ENCODE measurements at places on chromosomes 13 and 19.

- DNase-seq, result no peak
Measured at GRCh38 chr13:27496006-27496405, 45.6 kb upstream of the MTIF3 start.

GRCh38 chr19:17471410-17472125, 1.2 kb downstream of the SLC27A1 start:
- DNase-seq, result no peak

DNA sequence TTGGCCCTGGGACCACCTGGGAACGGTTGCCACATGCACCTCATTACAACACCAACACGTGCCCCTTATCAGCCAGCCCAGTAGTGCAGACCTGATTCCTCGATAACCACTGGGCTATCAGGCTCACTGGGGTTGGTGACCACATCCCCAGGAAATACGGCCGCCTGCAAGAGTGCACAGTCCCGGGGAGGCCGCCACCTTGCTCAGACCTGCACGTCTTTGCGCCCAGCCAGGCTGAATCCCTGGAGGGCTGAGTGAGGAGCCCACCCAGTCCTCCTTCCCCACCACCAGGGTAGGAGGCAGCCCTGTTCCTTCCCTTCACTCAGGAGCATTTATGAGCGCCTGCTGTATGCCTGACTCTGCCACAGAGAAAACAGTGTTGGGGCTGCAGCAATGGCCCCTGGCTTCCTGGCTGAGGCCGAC, 67.8 kb downstream of the CEBPG start:
- no peak for DNase-seq

GRCh38 chr13:82636119-82636518, 1246.2 kb downstream of the SLITRK1 start:
- DNase-seq, result no peak

DNA sequence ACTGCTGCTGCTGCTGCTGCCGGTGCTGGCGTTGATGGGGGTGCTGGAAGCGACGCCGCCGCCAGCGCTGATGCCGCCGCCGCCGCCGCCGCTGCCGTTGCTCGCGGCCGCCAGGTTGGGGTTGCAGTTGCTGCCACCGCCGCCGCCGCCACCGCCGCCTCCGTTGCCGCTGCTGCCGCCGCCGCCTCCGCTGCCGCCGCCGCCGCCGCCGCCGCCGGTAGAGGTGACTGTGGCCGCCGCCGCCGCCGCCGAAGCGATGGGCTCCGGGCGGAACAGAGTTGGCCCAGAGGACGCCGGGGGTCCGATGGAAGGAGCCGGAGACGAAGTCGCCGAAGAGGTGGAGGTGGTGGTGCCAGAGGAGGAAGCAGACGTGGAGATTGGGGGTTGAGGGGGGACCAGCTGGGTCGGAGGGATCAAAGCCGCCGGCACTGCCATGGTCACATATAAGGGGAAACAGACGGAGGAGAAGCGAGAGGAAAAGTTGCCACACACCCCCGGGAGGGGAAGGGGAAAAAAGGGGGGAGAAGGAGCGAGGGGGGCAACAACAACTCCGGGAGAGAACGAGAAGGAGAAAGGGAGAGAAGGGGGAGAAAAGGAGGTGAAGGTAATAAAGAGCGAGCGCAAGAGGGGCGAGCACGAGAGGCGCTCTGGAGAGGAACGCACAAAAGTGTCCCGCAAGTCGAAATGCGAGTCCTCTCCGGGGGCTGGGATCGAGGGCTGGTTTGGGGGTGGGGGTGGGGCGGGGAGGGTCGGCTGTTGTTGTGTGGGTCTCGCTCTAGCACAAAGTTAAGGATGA, 471 bp downstream of the DACH1 start:
- DNase-seq, result no peak

GRCh38 chr19:738509-739128, 12.3 kb upstream of the MISP start:
- DNase-seq, result no peak

- DNase-seq, result no peak
Measured at GRCh38 chr19:3520166-3521103, 14.3 kb downstream of the FZR1 start.

DNA sequence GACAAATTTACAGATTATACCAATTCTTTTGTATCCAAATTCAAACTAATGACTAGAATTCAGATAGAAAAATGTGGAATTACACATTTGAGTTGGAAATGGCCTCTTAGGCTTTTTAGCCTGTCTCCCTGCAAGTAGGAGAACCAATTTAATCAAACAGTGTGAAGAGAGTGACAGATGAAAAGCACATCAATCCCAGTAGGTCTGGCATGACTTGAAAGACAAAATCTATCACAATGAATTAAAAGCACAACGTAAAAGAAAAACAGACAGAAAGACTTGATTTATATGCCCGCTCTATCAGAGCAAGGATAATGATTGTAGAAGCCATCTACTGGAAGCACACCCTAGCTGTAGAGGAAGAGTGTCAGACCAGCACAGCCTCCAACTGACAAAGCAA, 1084.4 kb upstream of the SPRY2 start:
- no peak for DNase-seq

GRCh38 chr19:47623151-47623920, 14.4 kb downstream of the BICRA start:
- no peak for DNase-seq

DNA sequence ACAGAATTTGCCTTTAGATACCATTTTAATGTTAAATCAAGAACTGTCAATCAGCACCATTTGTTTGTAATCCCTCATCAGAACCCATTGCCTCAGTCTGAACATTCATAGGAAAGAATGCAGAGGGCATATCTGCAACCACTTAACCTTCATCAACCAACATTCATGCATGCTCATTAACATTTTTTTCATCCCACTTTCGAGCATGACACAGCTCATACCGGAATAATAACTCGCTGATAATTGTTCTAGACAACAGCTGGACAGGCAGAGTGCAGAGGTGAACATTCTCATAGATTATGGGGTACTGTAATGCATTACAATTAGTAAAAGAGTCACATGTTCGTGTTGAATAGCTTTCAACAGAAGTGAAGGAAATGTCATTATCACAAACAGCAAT, 216.8 kb downstream of the DIAPH3 start:
- DNase-seq, result no peak

All from NAMALWA (cell line).